ENCODE measurements at places on chromosomes 11 and 22.

DNA sequence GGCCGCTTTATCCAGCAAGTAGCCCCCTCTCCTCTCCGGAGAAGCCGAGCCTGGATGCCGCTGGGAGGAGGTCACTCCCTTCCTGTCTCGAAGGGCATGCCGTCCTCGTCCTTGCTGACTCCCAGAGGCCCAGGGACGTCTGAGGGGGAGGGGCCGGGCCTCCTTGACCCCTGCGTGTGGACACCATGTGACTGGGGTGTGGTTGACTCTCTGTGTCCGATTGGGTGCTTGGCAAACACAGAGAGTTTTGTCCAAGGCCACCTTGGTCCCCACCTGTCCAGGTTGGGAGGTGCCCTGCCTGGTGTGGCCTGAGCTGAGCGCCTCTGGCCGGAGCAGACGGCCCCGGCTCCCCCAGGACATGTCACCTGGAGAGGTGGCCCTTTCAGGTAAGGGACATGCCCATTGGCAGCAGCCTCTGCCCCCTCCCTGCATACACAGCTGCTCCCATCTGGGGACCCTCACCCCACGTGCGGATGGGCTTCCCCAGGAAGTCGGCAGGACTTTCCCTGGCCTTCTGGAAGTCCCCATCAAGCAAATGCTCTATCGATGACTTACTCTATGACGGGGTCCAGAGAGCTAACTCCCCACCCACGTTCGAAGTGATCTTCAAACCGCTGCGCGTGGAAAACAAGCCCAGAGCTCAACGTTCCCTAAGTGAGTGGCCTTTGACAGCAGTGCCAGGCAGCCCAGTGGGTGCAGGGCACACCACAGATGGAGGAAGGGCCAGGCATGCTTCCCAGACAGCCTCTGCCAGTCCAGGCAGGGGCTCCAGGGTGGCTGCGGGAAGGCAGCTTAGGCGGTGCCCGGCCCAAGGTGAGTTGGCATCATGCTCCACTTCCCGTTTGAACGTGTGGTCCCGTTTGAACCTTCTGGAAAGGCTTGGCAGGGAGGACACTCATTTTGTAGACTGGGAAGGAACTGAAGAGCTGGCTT is at the start of gene SMIM38:
TSS of gene SMIM38 (plus strand) at position 634 of the 933 bp plus-strand sequence. CDS start 1,912 bp downstream, outside the sequence.
- DNase-seq, result no peak

DNA sequence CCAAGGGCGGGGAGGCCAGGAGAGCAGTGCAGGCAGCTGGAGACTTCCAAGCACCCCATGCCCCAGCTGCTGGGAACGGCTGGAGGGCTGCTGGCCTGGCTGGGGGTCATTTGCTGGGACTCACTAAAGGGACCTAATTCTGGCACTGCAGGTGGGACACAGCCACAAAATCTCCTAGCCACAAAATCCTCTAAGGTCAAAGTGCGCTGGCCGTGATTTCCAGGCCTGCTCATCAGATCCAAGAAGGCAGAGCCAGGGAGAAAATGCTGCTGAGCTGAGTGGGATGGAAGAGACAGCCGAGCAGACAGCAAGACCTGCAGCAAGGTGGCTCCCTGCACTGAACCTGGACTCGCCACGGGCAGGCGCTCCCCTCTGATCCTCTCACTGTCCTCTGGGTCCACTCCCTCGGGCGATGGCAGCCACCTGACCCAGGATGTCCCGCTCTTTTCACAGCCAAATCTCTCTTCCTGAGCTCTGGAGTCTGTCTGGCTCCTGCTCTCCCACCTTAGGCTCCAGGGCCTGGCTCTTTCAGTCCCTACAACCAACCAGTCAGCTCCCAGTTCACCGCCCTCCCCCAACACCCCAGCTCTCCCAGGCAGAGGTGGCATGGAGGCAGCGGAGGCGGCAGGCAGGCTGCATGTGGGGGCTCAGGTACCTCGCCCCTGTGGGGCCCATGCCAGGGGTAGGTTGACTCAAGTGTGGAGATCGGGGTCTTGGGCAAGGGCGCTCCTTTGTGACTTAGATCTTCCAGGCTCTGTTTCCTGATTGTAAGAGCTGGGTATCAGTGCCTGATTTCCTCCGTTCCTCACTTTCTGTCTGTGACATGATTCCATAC is 14.5 kb downstream of the OVOL1 start:
- no peak for DNase-seq

DNA sequence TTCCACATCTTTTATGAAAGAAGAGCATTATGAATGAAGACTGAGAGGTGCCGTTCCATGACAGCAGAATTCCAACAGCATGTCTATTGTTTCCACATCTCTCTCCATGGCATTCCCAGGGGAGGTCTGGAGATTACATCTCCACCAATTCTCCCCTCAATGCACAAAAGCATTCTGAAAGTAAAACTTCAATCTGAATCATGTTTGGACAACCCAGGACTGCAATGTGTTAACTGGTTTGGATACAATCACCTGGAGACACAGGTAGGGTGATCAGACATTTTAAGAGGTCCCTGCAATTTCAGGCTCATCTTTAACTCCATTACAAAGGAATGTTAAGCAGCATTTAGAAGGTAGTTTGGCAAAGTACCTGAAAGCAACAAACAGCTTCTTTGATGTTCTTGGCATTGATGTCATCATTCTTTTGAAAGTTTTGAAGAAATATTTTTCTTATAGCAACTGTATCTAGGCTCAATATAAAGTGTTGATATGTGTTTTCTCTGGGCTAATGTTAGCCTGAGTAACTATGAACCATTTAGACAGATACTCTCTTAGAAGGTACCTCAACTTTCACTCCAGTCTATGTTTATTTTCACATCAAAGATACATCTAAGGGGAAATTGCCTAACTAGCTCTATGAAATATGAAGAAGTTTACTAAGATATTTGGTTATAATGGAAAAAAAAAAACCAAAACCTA is 181.4 kb upstream of the MTMR2 start:
- DNase-seq, result no peak

DNA sequence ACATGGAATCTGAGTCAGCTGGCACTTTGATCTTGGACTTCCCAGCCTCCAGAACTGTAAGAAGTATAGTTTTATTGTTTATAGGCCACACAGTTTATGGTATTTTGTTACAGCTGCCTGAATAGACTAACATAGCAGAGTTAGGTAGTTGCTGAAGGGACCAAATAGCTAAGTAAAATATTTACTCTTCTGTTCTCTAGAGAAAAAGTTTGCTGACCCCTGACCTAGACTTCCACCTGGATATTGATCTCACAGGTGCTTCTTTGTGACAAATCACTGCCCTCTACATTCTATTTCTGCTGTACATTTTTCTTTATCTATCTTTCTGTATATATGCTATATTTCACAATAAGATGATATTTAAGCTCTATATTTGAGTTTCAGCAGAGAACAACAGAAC is 212.5 kb downstream of the CSNK2A3 start:
- DNase-seq, result no peak

- DNase-seq, result no peak
Measured at GRCh38 chr11:121763526-121763925, 310.8 kb upstream of the SORL1-AS1 start.

DNA sequence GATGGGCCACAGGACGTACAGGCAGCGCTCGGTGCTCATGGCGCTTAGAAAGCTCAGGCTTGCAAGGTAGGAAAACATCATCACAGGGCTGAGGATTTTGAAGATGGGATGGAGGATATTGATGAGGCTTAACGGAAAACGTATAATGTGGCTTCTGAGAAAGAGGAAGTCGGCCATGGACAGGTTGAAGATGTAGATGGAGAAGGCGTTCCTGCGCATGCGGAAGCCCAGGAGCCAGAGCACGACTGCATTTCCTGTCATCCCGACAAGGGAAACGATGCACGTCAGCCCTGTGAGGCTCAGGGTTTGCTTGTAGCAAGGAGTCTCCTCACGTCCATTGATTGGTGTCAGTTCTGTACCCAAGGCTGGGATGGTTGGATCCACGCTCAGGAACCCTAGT is 17.4 kb upstream of the MRGPRX1 start:
- DNase-seq, result no peak

DNA sequence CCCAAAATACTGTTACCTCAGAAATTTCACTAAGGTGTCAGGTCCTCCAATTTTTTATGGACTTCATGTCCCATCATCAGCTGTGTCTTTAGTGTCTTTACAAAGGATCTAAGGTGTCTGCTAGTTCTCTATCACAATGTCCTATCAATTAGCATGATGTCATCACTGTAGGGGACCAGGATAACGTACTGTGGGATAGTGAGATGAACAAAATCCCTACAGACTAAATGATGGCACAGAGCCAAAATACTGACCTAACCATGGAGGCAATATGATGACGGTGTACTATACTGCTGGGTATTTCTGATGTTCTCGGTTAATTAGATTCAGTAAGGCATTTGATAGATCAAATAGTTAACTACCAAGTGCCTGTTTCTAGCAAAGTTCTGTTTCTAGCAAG is 82.5 kb downstream of the SBF2 start:
- no peak for DNase-seq

GRCh38 chr11:75532200-75533048 is 6.7 kb upstream of the GDPD5 start:
- peak; percentile 99 for DNase-seq

DNA sequence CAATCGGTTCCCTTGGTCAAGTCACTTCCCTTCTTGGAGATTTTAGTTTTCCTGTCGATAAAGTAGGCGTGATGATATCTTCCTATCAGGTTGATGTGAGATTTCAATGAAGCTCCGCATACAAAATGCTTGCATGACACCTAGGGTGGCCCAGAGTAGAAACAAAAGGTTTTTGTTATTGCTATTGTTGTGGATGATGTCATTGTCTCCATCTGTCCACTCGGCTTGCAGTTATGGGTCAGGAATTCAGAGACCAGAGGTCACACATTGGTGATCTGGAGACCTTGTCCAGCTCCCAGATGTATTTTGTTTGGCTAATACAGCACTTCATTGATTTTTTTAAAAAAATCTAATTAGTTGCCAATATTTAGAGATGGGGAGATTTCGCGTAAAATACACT is 382.1 kb downstream of the MN1 start:
- no peak for DNase-seq

- DNase-seq, result no peak
Measured at GRCh38 chr11:121109916-121110586, 9.0 kb downstream of the TECTA start.

DNA sequence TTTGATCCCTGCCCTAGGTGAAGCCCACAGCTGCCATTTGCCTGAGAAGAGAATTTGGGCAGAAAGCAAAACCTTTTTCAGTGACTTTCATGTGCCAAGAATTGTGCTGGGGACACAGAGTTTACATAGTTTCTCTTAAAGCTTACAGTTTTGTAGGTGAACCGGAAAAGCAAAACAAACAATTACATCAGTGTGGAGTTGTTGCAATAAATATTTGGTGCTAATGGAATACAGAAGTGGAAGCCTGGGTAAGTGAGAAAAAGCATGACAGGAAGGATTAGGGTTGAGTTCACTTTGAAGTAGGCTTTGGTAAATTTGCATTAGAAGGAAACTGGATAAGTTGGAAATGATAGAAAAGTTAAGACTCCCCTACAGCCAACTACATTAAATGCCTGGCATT is 82.7 kb downstream of the RASSF10 start:
- DNase-seq, result no peak

DNA sequence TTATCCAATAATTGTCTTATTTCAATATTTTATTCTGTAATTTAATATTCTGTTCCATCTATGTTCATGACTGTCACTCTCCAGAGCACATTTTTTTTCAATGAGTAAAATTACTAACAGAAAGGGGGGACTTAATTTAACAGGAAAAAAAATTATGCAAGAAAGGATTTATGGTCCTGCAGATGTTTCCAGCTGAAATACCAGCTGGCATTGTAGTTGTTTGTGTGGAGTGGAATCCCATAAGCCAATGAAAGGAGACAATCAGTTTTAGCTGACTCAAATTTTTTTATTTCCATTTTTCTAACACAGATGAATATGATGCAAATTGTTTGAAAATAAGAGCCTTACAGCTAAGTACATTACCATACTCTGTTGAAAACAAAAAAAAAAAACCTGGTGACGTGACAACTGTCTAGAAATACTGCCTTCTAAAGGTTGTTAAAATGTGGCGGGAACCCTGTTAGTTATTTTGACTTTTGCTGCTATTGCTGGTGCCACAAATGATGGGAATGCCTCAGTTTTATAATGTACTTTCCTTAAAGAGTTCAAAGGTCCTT is 389.1 kb downstream of the ETS1 start:
- no peak for DNase-seq

DNA sequence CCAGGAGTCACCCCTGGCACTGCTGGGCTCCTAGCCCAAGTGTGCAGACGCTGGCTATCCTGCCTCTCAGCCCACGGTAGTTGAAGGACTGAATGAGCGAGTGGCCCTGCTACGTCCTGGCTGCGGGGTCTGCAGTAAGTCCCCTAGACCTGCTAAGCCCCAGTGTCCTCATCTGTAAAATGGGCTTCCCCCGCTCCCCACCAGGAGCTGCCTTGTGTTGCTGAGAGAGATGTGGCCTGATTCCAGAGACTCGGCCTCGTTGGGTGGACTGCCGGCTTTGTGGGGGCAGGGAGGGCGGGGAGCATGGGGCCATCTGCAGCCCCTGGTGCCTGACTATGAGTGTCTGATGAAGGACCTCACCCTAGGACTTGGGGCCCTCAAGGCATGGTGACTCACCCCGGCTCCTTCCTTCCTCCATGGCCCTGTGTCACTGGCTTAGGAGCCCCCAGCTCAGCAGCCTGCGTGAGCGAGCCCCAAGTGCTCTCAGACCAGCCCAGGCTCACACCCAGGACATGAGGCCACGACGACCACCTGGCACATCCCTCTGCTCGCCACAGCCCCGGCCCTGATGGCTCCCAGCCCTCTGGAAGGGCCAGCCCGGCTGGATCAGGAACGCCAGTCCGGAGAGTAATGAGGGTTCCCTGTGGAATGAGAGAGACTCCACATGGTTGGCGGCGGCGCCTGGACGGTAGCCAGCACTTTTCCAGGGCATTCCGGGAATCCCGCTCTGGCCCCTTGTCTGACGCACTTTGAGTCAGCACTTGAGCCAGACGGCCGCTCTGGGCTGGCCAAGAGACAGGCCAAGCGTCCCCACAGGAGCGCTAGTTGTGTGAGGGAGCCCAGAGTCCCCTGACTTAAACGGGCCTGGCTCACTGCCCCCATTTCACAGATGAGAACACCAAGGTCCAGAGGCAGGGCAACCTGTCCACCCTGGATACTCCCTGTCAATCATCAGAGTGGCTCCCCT is 50.5 kb upstream of the SHISAL1 start:
- no peak for DNase-seq

GRCh38 chr11:126697936-126698335 is 302.6 kb downstream of the KIRREL3 start:
- no peak for DNase-seq

DNA sequence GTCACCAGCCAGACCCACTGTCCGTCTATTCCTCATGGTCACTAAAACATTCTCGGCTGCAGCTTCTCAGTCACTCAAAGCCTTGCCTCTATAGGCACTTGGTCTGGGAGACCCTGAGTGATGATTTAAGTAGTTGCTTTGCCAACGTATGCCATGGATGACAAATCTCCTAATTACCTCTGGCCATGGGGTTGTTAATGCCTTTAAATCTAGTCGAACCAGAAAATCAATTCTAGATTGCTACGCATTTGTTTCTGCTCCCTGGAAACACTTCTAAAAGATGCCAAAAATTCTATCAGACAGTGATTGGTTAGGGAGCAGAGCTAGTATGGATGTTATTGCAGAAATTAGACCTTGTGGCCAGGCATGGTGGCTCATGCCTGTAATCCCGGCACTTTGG is 57.0 kb upstream of the RTL6 start:
- no peak for DNase-seq

Measured in OCI-M1 (cell line).